Stimulated activated CD8-positive, alpha-beta memory T cell treated with anti-CD3 and anti-CD28 coated beads, Interleukin-4, amount 100 ng/mL, for 1 hour (primary cell): ENCODE measurements at places on chromosomes 1 and 21.

- no peak for DNase-seq
These were observed 739 bp upstream of the IFI6 start for GRCh38 chr1:27672750-27673112.

- DNase-seq = no peak
These were observed 46.6 kb upstream of the ATP1A1 start for GRCh38 chr1:116326486-116326885.

DNA sequence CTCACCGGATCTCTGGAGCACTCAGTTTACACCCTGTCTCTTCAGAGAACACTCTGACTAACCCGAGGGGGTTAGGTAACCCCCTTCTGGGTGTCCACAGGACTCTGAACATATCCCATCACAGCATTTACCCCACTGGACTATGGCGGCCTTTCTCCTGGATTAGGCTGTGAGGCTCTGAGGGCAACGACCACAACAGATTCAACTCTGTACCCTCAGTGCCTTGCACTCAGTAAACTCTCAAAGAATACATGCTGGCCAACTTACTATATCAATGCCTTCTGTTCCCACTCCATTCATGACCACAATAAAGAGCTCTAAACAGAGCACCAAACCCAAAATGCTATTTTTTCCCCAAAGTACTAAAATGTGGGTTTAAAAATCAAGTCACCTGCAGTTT lies 5.4 kb downstream of the MECR start:
- no peak for DNase-seq

DNA sequence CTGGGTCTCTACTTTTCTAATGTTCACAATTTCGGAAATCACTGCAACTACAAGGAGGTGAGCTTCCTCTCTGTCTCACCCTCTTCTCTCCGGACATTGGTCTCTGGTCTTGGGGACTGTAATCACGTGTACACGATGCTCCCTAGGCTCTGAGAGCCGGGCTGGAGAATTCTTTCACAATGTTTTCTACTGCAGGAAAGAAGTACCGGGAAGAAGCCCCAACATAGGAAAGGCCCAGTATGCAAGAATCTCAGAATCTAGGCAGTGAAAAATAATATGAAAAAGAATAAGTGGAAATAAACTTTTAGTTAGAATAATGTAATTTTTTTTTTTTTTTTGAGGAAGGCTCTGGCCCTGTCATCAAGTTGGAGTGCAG lies 13.5 kb upstream of the HJV start:
- DNase-seq = no peak

GRCh38 chr1:66368261-66368660 lies 165.7 kb upstream of the SGIP1 start:
- no peak for DNase-seq
